ENCODE measurements at places on chromosomes 11 and 22.

- no peak for DNase-seq
Measured at GRCh38 chr11:123700772-123701171, 40.7 kb downstream of the ZNF202 start.

GRCh38 chr22:26536056-26536761, 23.9 kb upstream of the TFIP11 start:
- no peak for DNase-seq

- DNase-seq = no peak
Measured at GRCh38 chr11:114257621-114258558, 38.3 kb upstream of the NNMT start.

GRCh38 chr22:38706101-38706900, 557 bp downstream of the GTPBP1 start:
- peak; percentile 46 for DNase-seq

DNA sequence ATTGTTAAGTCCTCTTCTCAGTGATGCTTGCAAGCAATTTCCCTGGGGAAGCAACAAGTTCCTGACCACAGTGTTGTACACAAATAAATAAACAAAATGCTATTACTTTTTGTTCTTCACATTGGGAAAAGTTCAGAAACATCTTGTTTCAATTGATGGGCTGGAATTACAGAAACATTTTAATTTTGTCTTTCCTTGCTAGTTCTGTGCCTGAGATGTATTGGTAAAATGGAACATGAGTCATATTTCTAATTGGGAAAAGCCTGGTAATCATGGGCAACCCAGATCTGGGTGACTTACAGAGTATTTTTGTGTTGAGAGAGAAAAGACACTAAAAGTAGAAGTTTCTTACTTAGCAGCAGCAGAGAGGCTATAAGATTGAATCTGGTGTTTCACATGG, 576 bp upstream of the BLID start:
- DNase-seq = no peak

GRCh38 chr11:77090046-77090372, 12.6 kb upstream of the OMP start:
- DNase-seq = no peak

GRCh38 chr11:119810478-119811232, 81.7 kb upstream of the NECTIN1 start:
- DNase-seq = no peak

GRCh38 chr22:28072066-28072465, 153.0 kb upstream of the PITPNB start:
- DNase-seq = no peak

DNA sequence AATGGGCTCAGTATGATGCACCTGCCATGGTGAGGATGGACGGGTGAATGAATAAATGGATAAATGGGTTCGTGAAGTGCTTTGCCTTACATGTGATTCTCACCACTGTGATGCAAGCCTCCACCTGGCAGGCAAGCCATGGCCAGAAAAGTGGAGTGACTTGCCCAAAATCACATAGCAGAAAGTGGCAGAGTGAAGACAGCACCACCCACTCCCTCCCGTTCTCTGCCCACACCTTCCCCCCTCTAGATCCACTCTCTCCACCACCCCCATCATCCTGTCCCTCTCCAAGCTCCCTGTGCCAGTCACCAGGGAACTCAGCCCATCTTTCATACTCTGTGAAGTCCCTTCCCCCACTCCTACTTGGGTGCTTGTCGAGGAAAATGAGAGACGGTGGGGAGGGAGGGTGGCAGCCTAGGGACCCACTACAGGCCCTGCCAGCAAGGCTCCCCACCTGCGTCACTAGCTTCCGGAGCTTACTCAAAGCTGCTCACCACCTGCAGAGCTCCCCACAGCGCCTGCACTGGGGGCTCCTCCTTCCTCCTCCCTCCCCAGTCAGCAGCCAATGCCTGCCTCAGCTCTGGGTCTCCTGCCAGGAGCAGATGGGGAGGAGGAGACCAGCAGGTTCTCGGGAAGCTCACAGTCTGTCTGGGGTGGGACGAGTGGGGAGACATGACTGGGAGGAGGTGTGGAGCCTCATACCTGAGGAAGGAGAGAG, 82.3 kb downstream of the PDE2A start:
- DNase-seq = no peak

DNA sequence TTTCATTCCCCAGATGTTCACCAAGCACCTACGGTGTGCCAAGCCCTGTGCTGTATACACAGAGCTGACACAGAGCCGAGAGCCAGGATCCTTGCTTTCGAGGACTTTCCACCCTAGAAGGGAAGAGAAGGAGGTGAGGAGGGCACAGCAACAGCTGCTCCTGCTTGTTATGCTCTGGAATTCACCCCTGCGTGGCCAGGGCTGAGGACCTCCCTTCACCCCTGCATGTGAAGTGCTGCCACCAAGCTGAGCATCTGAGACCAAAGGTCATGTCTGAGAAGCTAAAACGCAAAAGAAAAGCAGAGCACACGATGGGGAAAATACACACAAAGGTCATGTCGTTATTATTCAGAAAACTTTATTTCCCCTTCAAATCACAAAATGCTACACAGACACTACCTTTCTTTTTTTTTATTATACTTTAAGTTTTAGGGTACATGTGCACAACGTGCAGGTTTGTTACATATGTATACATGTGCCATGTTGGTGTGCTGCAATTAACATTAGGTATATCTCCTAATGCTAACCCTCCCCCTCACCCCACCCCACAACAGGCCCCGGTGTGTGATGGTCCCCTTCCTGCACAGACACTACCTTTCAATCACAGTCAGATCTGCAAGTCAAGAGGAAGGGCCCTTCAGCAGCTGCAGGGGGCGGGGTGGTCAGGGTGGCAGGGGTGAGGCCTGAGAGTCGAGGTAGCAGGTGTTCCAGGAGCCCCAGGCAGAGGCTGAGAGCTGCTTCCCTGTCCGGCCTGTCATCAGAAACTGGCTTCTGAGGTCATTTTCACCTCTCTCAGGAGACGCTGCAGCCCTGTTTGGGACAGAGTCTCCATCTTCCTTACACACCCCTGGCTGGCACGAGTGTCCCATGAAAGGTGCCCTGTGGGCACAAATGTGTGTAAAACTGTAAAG, 40.1 kb upstream of the PRR5 start:
- DNase-seq = no peak

GRCh38 chr22:41198027-41198580, 7.0 kb upstream of the L3MBTL2 start:
- no peak for DNase-seq

- peak; percentile 71 for DNase-seq
Measured at GRCh38 chr22:31106731-31107177, 614 bp downstream of the SELENOM start.

DNA sequence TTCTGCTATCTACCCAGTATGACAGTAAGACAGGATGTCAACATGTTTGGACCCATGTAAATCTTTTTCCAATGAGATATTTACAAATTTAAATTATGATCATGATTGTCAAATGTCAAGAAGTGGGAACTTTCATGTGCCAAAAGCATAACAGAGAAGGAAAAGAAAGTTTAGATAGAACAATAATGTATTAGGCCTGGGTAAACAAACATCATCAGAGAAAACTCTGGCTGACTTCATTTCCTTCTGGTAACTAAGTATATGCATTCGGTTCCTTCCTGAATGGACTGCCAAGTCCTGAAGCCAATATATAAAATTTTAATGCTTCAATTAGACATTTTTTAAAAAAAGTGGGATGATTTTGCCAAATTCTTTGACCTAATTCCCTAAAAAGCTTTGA, 16.5 kb downstream of the RNF141 start:
- DNase-seq = no peak

GRCh38 chr11:44999068-44999467, 48.4 kb upstream of the TP53I11 start:
- DNase-seq = no peak

GRCh38 chr11:14552089-14552488, 31.9 kb upstream of the PSMA1 start:
- no peak for DNase-seq

- no peak for DNase-seq
Measured at GRCh38 chr11:62256281-62256680, 13.7 kb upstream of the SCGB2A2 start.

DNA sequence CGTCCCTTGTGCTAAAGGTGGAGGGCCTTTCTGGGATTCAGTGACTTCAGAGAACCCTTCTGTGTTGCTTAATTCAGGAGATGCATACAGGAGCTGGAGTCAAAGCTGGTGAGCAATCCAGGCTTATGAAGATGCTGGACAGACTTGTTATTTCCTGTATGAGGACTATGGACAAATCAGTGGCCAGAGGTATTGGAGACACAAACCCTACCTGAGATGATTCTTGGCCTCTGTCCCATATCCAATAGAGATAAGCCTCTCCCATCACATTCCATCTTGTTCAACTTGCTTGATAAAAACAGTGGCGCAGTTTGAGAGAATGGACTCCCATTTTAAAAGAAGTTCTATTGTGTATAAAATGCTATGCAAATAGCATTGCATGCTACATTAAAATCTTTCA, at the start of gene MRGPRX1:
MRGPRX1 (minus strand) TSS at position 101 of the 400 bp plus-strand sequence. CDS start 4,630 bp downstream, outside the sequence.
- DNase-seq = no peak

- DNase-seq = peak; percentile 23
Measured at GRCh38 chr11:65651589-65652510, 10.9 kb downstream of the RELA start.
